ENCODE measurements at places on chromosomes 1 and 21.

DNA sequence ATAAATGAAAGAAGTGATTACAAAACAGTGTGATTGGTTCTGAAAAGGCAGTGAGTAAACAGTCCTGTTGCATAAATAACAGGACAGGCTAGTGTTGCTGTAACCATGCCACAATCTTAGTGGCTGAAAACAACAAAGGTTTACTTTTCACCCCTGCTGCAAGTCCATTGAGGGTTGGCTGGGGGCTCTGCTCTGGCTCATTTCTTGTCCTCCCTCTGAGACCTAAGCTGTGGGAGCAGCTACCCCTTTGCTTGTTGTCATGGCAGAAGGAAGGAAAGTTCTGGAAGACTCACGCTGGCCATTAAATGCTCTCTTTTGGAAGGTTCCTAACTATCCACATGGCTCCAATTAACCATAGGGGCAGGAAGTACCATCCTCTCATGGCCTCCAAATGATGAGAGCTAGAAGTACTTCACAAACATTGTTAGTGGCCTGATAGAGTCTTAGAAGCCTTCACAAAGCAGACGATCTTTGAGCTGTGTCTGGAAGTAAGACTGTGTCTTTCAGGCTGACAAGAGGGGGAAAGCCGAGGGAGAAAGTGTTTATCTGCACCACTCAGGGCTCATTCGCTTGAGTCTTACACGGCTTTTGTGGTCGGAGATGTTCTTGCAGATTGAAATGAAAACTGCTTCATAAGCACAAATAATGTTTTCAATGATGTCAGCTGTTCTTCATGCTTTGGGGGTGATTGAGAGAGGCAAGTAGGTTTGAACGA, 11.9 kb downstream of the RCSD1 start:
- no peak for DNase-seq

- no peak for DNase-seq
Measured at GRCh38 chr21:27379354-27379753, 412.5 kb upstream of the ADAMTS5 start.

GRCh38 chr1:3009556-3009955, 11.7 kb upstream of the ACTRT2 start:
- DNase-seq = no peak

- no peak for DNase-seq
Measured at GRCh38 chr1:51285055-51285454, 45.3 kb downstream of the TTC39A start.

- peak; percentile 16 for DNase-seq
Measured at GRCh38 chr1:224851210-224851847, 78.1 kb upstream of the DNAH14 start.

- DNase-seq = no peak
Measured at GRCh38 chr1:167104256-167104633, 10.4 kb downstream of the STYXL2 start.

DNA sequence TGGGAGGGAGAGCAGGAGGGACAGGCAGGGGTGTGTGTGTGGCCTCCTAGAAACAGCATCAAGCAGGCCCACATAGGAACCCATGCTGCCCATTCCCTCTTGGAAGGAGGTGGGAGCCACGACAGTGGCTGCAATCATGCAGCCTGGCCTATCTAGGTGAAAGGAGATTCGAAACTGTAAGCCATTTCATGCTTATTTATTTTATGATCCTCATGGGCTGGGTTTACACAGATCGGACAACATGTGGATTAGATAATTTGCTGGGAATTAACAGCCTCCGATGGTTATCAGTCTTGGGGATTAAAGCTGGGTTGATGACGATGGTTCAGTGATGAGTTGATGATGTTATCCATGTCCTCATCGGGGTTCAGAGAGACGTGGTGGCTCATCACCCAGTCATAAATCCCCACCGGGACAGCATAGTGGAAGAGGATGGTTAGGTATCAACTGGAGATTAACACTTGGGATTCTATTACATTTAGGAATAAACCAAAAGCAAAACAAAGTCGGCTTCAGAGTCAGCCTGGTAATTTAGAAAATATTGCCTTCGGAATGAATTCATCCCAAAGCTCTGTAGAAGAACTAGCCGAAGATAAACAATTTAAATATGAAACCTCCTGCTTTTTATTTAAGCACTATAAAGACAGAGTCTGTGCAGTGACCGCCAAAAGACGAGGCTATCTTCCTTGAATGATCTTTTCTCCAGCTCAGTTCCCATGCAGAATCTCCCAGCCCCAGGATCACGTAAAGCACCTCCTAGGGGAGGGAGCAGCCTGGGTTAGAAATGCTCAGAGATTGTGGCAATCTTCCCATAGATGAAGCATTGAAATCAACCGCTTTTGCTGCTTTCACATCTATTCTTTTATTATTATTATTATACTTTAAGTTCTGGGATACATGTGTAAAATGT, 252.8 kb downstream of the FOXD2 start:
- DNase-seq = no peak

DNA sequence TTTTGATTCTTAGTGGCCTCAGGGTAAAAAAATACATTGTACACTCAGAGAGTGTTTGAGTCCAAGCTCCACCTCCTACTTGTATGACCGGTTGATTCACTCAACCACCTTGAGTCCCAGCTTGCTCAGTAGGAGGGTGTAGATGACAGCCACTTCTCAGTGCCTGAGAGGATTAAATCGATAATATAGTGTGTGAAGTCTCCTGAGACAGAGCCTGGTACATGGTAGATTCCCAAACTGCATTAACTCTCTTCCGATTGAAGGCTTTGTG, 38.4 kb downstream of the NCMAP start:
- no peak for DNase-seq

DNA sequence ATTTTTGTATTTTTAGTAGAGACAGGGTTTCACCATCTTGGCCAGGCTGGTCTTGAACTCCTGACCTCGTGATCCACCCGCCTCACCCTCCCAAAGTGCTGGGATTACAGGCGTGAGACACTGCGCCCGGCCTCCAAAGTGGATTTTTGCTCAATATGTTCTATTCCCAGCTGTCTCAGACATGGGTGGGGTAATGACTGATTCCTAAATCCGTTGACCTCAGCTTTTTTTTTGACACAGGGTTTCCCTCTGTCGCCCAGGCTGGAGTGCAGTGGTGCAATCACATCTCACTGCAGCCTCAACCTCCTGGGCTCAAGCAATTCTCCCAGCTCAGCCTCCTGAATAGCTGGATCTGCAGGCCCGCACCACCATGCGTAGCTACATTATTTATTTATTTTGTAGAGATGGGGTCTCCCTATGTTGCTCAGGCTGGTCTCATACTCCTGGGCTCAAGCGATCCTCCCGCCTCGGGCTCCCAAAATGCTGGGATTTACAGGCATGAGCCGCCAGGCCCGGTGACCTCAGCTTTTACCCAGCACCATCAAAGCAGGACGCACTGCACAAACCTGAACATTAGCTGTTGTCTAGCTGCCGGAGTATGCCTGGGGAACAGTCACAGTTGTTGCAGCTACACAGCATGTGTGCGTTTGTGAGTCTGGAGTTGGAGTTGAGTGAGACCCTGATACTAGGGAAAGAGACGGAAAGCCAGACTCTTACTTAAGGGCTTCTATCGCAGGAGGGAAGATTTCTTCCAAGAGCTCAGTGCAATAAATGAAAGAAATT, 43.7 kb upstream of the PSEN2 start:
- DNase-seq = no peak

- no peak for DNase-seq
Measured at GRCh38 chr1:38953433-38953860, 11.8 kb upstream of the RHBDL2 start.

DNA sequence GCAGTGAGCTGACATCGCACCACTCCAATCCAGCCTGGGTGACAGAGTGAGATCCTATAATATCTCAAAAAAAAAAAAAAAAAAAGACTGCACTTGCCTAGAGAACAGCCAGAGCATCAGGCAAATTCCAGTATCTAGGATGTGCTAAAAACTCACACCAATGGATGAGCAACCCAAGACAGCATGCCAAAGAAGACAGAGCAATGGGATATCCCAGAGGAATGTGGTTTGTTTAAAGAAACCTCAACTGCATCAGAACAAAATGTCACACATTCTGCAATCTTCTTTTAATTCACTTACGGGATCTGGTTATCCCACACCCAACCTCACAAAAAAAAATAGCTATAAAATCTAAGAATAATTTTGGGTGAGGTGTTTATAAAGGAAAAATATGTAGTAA, 7.3 kb downstream of the KCNH1 start:
- no peak for DNase-seq

- no peak for DNase-seq
Measured at GRCh38 chr1:154448331-154448811, 43.2 kb downstream of the IL6R start.

- no peak for DNase-seq
Measured at GRCh38 chr1:226985839-226986463, 45.9 kb downstream of the COQ8A start.

DNA sequence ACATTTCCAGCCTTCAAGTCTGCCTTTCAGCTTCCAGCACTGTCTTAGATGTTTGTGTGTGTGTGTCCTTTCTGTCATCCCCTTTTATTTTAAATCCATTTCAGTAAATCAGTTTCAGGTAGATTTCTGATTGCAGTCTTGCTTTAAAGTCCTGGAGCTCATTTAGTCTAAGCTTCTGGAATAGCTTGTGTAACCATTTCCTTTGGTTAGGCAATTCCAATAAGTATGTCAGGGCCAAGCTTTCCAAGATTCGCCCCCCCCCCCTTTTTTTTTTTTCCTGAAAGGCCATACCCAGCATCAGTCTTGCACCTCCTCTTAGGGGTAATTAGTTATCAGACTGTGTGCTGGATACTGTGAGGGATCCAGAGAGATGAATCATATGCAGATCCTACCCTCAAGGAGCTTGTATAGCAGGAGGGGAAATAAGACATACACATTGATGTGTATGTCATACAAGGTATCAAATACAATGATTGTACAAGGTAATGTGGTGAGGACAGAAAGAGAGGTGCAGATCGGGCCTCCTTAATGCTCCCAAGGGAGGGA, 41.3 kb downstream of the NFYC start:
- no peak for DNase-seq

DNA sequence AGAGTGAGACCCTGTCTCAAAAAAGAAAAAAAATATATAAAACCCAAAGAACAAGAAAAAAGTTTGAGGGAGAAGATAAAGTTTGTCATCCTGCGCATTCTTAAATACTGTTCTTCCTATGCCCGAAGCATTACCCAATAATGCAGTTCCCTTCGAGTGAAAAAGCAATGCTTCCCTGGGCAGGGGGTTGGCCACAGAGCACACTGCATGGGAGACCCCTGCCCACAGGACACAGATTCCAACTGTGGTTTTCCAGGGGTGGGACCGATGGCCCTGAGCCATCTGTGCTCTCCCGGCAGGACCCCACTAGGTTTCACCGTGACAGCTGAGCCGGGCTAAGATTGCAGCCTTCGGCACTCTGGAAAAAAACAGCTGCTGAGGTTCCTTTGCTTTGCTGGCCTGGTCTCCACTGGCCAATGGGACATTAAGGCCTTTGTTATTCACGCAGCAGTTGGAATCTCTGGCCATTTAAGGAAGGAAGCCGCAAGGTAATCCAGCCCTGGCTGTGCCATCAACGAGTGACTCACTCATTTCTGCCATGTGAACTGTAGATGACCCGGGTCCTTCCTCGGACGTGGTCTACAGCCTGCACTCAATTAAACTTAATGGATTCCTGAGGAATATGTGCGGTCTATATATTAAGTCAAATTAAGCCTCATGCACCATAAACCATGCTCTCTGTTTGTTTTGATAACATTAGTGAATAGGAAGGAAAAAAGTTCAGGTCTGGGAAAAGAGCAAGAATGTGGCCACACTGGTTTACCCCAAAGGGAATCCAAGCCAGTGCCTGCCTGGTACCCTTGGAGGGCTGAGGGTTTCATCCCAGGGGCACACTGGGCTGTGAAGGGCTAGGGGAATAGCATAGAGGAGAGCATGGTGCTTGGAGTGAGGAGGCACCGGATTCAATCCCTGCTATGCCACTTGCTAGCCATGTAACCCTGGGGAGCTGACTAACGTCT, 163.2 kb downstream of the ZBTB18 start:
- DNase-seq = no peak

GRCh38 chr1:31723828-31724359, 20.1 kb upstream of the COL16A1 start:
- DNase-seq = no peak

DNA sequence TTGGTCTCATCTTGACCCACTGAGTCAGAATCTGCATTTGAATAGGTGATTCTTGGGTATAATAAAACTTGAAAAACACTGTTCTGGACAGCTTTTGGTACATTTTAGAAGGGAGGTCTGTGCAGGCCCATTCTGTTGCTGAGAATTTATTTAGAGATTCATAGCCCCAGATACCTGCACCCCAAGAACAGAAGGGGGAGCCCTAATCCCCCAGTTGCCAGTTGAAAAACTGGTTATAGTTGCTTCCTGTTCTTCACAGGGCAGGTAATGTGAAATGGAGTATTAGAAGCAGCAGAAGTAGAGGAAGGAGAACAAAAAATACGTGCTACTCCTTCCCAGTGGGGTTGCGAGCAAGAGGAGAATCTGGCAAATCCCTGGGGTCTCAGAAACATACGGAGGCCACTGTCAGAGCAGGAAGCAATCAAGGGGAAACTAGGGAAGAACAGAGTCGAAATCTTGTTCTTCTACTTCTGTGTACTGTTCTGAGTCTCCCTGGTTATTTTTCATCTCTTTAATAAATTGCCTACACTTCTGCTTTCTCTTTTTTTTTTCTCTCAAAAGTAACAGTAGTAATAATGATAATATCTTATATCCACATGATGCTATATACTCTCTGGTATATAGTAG, 4.6 kb upstream of the CLCA2 start:
- DNase-seq = no peak

DNA sequence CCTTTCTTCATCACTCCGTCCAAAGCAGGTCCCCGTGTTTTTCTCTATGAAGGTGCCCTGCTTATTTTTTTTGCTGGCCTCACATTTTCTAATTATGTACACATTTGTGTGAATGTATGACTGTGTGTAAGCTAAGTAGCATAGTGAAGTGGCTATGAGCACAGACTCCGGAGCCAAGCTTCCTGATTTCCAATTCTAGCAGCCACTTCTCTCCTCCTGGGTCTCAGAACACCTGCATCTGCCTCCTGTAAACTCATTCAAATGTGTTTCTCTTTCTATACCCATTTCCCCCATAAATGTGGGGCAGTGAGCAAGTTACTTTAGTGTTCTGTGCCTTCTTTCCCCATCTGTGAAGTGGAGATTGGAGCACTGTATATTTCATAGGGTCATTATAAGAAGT, 2.1 kb downstream of the SLAMF6 start:
- no peak for DNase-seq

DNA sequence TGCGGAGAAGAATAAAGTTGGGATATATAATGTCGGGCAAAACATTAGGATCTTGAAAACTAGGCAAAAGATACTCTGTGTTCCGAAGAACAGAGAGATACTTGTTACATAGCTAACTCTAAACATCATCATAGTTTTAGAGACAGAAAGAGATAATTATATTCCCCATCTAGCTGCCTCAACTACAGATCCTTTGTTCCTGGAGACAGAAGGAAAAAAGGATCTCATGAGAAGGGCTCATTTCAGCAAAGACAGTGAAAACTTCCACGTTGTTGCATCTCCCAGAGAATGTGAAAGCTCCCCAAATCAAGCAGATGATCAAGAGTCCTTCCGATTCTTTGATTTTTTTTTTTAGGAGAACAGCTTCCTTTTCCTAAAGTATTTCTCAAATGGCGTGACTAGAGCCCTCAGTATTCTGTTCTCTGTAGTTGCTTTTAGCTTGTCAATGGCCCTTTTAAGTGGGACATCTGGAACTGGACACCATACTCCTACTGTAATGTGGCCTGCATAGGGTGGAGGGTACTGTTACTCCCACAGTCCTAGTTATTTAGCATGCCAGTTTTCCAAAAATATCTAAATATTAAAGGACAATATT, 1048.2 kb downstream of the TTLL7 start:
- no peak for DNase-seq

- peak; percentile 69 for DNase-seq
Measured at GRCh38 chr1:200483491-200484143, 73.8 kb upstream of the ZNF281 start.
